Tibial nerve (tissue), 4 donors: ENCODE measurements at places on chromosomes 4 and X. TPM values are rescaled to one million over a fixed set of nuclear protein-coding genes. Genes with fewer than 3 reads are reported as not detected.

DNA sequence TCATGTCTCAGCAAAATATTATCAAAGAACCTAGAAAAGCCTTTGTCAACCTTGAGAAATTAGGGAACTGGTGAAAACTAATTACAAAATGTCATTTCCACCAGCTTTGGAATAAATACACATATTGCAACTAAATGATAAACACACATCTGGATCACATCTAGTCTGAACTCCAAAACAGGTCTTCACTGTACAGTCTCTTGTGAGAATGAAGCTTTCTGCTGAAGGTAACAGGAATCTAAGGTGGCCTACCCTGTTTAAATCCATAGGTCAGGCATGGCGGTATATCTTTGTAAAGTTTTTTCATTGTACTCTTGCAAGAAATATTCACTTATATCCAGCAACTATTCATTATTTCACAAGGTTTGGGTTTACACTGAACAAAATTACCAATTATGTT, 1.7 kb downstream of the SH3D19 start:
- no peak for DNase-seq

- no peak for DNase-seq
Measured at GRCh38 chr4:117063961-117064696, 21.2 kb downstream of the TRAM1L1 start.

- DNase-seq: no peak
Measured at GRCh38 chrX:49748211-49748956, 52.6 kb upstream of the PAGE1 start.

DNA sequence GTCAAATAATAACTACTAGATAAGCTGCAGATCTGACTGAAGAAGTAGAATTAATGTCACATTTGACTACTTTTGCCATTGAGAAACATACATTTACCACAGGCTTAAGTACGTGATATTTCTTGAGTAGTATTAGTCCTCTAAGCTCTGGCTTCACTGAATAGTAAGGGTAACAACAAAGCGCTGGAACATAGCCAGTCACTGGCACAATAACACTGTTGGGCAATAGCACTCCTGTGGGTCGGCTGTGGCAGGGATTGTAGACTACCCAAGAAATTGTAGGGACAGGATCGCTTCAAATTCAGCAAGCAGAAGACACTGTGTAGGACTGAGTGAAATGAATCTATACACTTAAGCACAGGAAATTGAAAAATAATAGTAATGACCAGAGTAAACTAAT, 27.1 kb upstream of the IL15 start:
- no peak for DNase-seq

GRCh38 chr4:77877771-77878565, 15.3 kb downstream of the MRPL1 start:
- no peak for DNase-seq

GRCh38 chrX:81202456-81202819, 536 bp downstream of the SH3BGRL start:
- no peak for DNase-seq

DNA sequence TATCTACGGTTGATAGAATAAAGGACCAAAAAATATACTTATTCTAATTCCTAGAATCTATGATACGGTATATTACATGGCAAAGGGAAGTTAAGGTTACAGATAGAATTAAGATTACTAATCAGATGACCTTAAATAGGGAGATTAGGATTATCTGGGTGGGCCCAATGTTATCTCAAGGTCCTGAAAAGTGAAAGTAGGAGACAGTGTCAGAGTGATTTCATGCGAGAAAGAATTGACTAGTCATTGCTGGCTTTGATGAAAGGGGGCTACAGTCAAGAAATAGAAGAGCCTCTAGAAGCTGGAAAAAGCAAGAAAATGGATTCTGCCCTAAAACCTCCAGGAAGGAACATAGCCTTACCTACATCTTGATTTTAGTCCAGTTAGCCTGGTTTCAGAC, 176.9 kb upstream of the PPP1R2C start:
- DNase-seq: no peak

DNA sequence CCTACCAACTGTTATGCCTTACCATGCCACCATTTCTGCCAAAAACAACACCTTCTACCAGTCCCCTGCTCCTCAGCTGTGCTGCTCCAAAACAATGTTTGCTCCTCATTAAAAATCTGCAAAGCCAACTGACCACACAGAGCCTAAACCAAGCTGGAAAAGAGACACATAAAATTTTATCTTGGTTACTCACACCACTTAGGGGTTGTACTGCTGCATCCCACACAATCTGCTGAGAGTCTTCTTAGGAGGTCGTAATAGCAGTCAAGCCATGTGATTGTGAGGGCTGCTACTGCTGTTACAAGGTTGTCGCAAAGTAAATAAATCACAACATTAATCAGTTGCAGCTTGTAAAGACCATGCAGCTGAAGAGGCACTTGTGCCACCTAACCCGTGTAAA, 607.4 kb upstream of the FAM241A start:
- DNase-seq: no peak

CACNA1F gene
- 0.22 TPM for total RNA-seq

NPY1R gene
- 3.6 TPM for total RNA-seq

MGARP gene
- total RNA-seq: not detected

CORIN gene
- total RNA-seq: not detected

PDZD11 gene
- 29.2 TPM for total RNA-seq

S100G gene
- not detected for total RNA-seq

CFP gene
- 12.7 TPM for total RNA-seq

GLRA2 gene
- total RNA-seq: not detected

LIMCH1 gene
- 57.6 TPM for total RNA-seq
